Purkinje cell (primary cell): ENCODE measurements at places on chromosomes 5 and 9. TPM values are rescaled to one million over a fixed set of nuclear protein-coding genes. Genes with fewer than 3 reads are reported as not detected.

Gene PCDHGA5
- polyA plus RNA-seq, result 2.2 and 2.5 TPM in 2 replicates

Gene CCL28
- polyA plus RNA-seq, result not detected in 2 replicates

Gene NOTCH1
- 0.03 and 0.08 TPM in 2 replicates for polyA plus RNA-seq

Gene KIF3A
- polyA plus RNA-seq, result 146 and 152 TPM in 2 replicates

Gene PCDHB8
- polyA plus RNA-seq, result not detected in 2 replicates

Gene C9orf72
- polyA plus RNA-seq, result 47.1 and 47.2 TPM in 2 replicates

Gene CD74
- 47.4 and 53.5 TPM in 2 replicates for polyA plus RNA-seq

Gene LCP2
- polyA plus RNA-seq, result 0.15 and 0.87 TPM in 2 replicates

Gene GLRA1
- polyA plus RNA-seq, result 0.35 TPM in 1 of 2 replicates, not detected in the other

Gene TMEM174
- not detected in 2 replicates for polyA plus RNA-seq

Gene PCDHA4
- 0.62 and 10.7 TPM in 2 replicates for polyA plus RNA-seq

Gene RNF180
- 9.9 TPM in 2 replicates for polyA plus RNA-seq

Gene CATSPER3
- not detected in 2 replicates for polyA plus RNA-seq

Gene IZUMO3
- polyA plus RNA-seq, result not detected in 2 replicates

Gene DEPDC1B
- polyA plus RNA-seq, result not detected in 2 replicates

Gene RALGPS1
- 8.0 and 9.1 TPM in 2 replicates for polyA plus RNA-seq

Gene CD14
- polyA plus RNA-seq, result 3.2 and 5.5 TPM in 2 replicates

Gene DRD1
- 10.2 and 14.1 TPM in 2 replicates for polyA plus RNA-seq

Gene FSTL4
- 174 and 193 TPM in 2 replicates for polyA plus RNA-seq

Gene LCN9
- polyA plus RNA-seq, result not detected in 2 replicates

Gene CDKN2B
- 19.8 and 25.9 TPM in 2 replicates for polyA plus RNA-seq

Gene ST6GALNAC4
- polyA plus RNA-seq, result 1.7 TPM in 2 replicates

Gene SLC25A2
- polyA plus RNA-seq, result not detected in 2 replicates

Gene RBM27
- polyA plus RNA-seq, result 9.7 and 10.9 TPM in 2 replicates

Gene SYK
- polyA plus RNA-seq, result not detected in 2 replicates

Gene ZNF366
- polyA plus RNA-seq, result not detected in 2 replicates

Gene HAPLN1
- 1.2 TPM in 1 of 2 replicates, not detected in the other for polyA plus RNA-seq

Gene SPATA6L
- polyA plus RNA-seq, result 0.65 and 3.5 TPM in 2 replicates

Gene PCDH1
- polyA plus RNA-seq, result 0.30 TPM in 1 of 2 replicates, not detected in the other

Gene NR6A1
- polyA plus RNA-seq, result 0.63 and 1.0 TPM in 2 replicates

Gene SPINK7
- polyA plus RNA-seq, result not detected in 2 replicates

Gene RBM22
- polyA plus RNA-seq, result 22.0 and 27.6 TPM in 2 replicates

Gene CARTPT
- 5.1 TPM in 1 of 2 replicates, not detected in the other for polyA plus RNA-seq

Gene TLX3
- not detected in 2 replicates for polyA plus RNA-seq

Gene MARCOL
- not detected in 2 replicates for polyA plus RNA-seq

Gene PCDHA6
- 4.0 and 5.4 TPM in 2 replicates for polyA plus RNA-seq

Gene BRD9
- 3.3 and 11.2 TPM in 2 replicates for polyA plus RNA-seq

Gene IFNE
- not detected in 2 replicates for polyA plus RNA-seq

Gene CTSV
- 2.4 TPM in 1 of 2 replicates, not detected in the other for polyA plus RNA-seq

Gene GRXCR2
- polyA plus RNA-seq, result not detected in 2 replicates

Gene ADGRD2
- polyA plus RNA-seq, result not detected in 2 replicates

Gene C8G
- polyA plus RNA-seq, result 0.90 TPM in 1 of 2 replicates, not detected in the other

Gene KLHL9
- polyA plus RNA-seq, result 14.5 and 18.2 TPM in 2 replicates

Gene IL9
- polyA plus RNA-seq, result not detected in 2 replicates

Gene PCDHGB5
- 0.32 TPM in 1 of 2 replicates, not detected in the other for polyA plus RNA-seq

Gene UBAC1
- 16.3 and 22.1 TPM in 2 replicates for polyA plus RNA-seq

Gene KIF12
- polyA plus RNA-seq, result not detected in 2 replicates

Gene GABRA1
- 1,009 and 1,123 TPM in 2 replicates for polyA plus RNA-seq

Gene PCDHGB1
- polyA plus RNA-seq, result not detected in 2 replicates

Gene C5orf58
- polyA plus RNA-seq, result not detected in 2 replicates

Gene FAM78A
- polyA plus RNA-seq, result 0.24 TPM in 1 of 2 replicates, not detected in the other

Gene FOXD1
- 0.15 TPM in 1 of 2 replicates, not detected in the other for polyA plus RNA-seq

Gene IL3
- not detected in 2 replicates for polyA plus RNA-seq

Gene LCNL1
- polyA plus RNA-seq, result not detected in 2 replicates

Gene TMC1
- 0.87 TPM in 1 of 2 replicates, not detected in the other for polyA plus RNA-seq

Gene OTULINL
- 0.62 and 1.3 TPM in 2 replicates for polyA plus RNA-seq
